ENCODE measurements at places on chromosomes 3 and 15.
A peak's percentile ranks its signal among the peaks of the same experiment; 100 is the strongest.

DNA sequence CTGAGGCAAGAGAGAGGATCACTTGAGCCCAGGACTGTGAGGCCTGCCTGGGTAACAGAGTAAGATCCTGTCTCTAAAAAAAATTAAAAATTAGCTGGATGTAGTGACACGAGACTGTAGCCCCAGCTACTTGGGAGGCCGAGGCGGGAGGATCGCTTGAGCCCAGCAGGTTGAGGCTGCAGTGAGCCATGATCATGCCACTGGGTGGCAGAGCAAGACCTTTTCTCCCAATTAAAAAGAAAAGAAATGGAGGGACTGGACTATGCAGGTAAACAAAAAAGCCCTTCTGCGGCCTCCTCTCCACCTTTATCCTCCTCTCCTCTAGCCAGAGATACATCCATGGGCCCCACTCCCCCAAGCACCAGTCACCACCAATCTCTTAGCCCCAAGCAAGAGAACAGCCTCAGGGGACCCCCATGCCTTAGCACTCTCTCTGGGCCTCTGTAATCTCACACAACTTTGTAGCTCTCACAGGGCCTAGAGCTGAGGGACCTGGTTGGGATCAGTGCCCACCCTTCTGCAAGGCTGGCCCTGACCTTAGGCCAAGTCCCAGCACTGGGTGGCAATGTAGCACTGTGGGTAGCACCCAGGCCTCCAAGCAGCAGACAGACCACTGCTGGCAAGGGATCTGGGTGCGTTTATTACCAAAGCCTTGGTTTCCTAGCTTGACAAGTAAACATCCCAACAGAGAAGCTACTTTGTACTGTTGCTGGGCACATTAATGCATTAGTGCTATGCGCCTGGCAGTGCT, 43.4 kb downstream of the FAM174B start:
- DNase-seq, result no peak

GRCh38 chr15:34725556-34725955, 29.2 kb downstream of the GJD2 start:
- DNase-seq, result no peak

GRCh38 chr3:14640157-14640562, 11.4 kb upstream of the CCDC174 start:
- DNase-seq, result no peak

- DNase-seq, result no peak
These were observed 7.7 kb downstream of the RBM15B start for GRCh38 chr3:51398595-51399310.

GRCh38 chr15:95923792-95924191, 406.7 kb upstream of the NR2F2 start:
- DNase-seq, result no peak

DNA sequence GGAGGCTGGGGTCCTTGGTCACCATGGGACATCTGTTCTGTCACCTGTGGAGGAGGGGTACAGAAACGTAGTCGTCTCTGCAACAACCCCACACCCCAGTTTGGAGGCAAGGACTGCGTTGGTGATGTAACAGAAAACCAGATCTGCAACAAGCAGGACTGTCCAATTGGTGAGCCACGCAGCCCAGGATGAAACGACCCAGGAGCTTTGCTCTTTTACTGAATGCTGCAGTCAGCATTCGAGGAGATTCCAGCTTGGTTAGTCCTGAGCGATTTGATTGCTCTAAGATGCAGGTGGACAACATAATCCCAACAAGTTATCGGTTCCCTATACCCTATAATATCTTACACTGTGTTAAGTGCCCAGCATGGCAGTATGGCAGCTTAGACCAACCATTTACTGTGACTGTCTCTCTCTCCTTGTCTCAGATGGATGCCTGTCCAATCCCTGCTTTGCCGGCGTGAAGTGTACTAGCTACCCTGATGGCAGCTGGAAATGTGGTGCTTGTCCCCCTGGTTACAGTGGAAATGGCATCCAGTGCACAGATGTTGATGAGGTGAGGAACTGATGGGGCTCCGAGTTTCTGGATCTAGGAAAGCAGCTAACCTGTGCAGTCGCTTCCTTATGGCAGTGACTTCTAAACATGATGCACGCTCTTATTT, 7.8 kb downstream of the THBS1 start:
- DNase-seq, result no peak

- no peak for DNase-seq
These were observed 64.5 kb downstream of the RBPMS2 start for GRCh38 chr15:64710676-64711428.

GRCh38 chr3:42539871-42540714, 37.6 kb downstream of the VIPR1 start:
- peak; percentile 79 for DNase-seq

GRCh38 chr3:48739617-48739954, 22.6 kb upstream of the IP6K2 start:
- no peak for DNase-seq

DNA sequence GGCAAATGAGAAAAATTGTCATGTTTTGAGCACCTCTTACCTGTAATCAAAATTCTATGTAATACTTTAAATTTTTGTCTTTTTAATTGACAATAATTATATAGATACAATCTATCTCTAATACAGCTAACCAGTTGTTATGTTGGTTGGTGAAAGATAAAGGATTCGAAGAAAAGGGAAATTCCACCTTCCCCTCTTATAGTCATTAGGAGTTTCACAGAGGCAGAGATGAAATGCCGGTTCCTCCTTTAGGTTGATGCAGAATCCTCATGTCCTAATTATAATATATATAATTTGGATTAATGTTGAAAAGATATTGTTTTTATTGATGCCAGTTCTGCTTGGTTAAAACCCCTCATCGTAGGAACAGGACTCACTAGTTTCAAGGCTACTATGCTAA, 67.1 kb downstream of the LRCH3 start:
- no peak for DNase-seq

- no peak for DNase-seq
These were observed 35.7 kb upstream of the NR2F2 start for GRCh38 chr15:96294766-96295165.

- DNase-seq, result no peak
These were observed 92.9 kb downstream of the NR1D2 start for GRCh38 chr3:24037971-24038370.

DNA sequence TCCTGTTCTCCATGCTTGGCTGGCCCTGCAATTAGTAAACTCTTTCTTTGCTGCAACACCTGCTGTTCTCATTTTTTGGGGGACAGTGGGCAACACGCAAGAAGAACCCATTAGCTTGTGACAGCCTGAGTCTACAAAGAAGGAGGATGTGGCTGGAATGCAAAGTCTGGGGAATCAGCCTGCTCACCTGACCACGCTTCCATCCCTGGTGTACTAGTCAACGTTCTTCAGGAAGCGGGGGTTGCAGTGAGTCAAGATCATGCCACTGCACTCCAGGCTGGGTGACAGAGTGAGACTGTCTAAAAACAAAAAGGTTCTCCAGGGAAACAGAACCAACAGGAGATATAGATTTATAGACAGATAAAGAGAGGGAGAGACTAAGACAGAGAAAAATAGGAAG, 27.7 kb upstream of the KBTBD12 start:
- DNase-seq, result no peak

DNA sequence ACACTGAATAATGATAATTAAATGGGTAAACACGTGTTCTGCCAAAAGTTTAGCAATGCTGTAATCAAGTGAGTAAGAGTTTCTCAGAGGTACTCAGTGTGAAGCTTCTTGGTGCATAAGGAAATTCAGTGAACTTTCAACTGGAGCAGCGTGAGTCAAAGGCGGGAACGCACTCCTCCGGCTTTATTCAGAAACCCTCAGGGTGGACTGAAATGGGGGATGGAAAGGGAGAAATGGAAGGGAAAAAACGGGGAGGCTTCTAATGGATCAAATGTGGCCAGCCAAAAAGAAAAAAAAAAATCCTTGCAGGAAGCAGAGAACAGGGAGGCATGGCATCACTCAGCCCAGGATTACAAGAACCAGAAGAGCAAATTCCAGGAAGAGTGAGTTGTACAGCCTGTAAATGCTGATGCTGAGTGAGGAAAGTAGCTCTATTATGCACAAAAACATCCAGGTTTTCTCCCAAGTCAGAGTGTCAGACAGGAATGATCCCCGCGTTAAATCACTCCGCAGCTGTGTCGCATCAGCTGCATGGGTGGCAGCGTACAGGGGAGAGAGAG, 85.3 kb downstream of the ASB7 start:
- no peak for DNase-seq

DNA sequence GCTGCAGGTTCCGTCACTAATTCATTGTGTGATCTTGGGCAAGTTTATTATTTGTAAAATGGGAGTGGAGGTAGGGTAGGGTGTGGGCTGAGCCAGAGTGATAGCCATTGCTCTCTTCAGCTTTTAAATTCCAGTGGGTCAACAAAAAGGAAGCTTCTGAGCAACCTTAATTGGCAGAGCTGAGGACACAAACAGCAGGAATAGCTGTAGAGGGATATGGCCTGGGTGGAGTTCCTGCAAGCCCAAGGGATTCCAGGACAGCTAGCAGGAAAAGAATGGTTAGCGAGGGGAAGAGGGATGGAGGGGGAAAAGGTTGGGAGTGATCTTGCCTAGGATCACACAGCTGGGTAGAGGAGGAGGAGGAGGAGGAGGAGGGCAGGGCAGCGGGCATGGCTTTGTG, 11.4 kb downstream of the CCK start:
- no peak for DNase-seq

GRCh38 chr3:54424292-54424691, 301.9 kb downstream of the CACNA2D3 start:
- no peak for DNase-seq

DNA sequence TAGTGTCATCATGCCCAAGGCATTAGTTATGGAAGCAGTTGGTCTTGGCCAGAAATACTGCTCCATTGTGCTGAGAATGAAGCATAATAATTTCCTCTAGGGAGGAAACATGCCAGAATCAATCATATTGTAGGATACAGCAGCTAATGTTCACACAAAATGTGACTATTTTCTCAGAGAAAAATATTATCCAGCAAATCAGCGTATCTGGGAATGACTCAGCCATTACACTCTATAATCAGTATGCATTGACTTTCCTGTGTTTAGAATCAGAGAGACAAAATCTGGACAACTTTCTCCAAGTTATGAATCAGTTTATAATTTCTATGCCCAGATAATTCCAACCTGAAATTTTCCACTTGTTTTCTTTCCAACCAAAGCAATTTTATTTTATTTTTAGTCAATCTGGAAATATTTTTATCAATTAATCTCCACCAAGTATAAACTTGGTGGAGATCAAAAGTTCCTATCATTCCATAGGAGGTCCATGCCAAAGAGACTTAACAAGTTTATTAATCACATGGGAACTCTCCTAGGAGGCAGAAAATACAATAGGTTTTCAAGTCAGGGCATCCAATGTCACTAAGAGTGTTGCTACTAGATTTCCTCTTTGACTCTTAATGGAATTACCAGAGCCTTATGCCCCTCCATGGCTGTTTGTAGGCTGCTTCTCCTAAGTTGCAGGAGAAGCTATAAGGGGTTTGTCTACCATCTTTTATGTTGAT, 36.4 kb downstream of the SUCNR1 start:
- no peak for DNase-seq

GRCh38 chr3:175695251-175695650, 836.1 kb downstream of the NAALADL2 start:
- DNase-seq, result no peak

DNA sequence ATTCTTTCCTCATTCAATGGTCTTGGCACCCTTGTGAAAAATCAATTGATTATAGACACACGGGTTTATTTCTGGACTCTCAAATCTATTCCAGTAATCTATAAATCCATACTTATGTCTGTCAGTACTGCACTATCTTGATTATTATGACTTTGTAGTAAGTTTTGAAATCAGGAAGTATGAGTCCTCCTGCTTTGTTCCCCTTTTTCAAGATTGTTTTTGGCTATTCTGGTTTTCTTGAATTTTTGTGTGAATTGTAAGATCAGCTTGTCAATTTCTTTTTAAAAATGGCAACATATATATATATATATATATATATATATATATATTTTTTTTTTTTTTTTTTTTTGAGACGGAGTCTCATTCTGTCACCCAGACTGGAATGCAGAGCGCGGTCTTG, 32.3 kb upstream of the CFAP20DC start:
- no peak for DNase-seq

GRCh38 chr3:143590660-143591059, 257.6 kb downstream of the SLC9A9 start:
- DNase-seq, result no peak

DNA sequence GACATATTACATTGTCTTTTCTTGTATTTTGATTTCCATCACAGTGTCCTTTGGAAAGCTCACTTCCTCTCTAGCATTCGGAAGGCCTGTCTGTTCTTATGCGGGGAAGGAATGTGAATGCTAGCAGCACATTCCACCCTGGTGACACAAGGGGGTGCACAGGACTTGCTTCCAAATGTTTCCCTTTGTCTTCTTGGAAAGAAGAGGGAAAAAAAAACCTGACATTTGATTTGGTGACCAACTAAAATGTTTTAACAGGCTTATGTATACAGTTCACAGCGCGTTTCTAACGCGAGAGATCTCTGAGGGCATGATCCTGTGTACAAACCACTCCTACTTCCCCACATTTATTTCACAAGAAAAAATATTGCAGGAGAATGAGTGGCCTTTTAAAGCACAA, 107.6 kb upstream of the FXR1 start:
- no peak for DNase-seq

DNA sequence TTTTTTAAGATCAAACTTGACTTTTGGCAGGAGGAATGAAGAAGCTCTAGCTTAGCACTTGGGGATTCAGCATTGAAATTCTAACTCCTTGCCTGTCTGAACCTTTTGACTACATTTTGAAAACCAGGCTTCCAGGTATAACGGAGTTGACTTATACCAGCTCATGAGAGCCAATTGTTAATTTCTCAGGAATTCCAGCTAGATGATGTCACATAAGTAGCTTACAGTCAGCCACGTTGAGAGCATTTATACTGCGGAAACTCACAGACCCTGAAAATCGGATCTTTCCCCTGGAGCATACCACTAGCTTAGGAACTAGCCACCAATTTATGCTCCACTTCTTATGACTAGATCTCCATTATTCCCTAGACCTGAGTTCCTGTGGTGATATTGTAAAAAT, 321.4 kb upstream of the DPH6 start:
- DNase-seq, result no peak

- no peak for DNase-seq
These were observed 30.2 kb downstream of the HEG1 start for GRCh38 chr3:125025642-125026041.

DNA sequence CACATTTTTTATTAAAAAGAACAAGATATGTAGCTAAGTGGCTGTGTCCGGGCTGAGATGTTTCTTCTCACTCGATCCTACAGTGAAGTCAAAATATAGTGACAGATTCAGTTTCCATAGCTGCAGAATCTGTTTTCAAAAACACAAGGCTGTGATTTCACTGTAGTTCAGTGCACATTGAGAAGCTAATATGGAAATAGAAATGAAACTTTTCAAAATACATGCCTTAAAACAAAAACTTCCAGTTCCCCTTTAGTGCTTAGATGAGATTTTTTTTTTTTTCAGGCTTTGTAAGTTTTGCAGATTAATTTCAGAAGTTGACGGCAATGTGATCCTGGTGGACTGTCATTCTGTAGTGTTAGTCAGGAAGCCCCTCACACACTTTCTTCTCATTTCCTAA, 23.8 kb upstream of the TRAK1 start:
- DNase-seq, result peak; percentile 70

GRCh38 chr15:99402014-99402729, 150.9 kb downstream of the LRRC28 start:
- no peak for DNase-seq

GRCh38 chr15:91919014-91919534, 65.6 kb downstream of the SLCO3A1 start:
- no peak for DNase-seq

- DNase-seq, result no peak
These were observed 24.4 kb downstream of the AVEN start for GRCh38 chr15:34014556-34014955.

GRCh38 chr15:74270854-74271520, 34.9 kb downstream of the CCDC33 start:
- DNase-seq, result no peak

Measured in germinal center (tissue), 1 donor.